Pericardium fibroblast (primary cell): ENCODE measurements at places on chromosomes 2 and 18. TPM values are rescaled to one million over a fixed set of nuclear protein-coding genes. Genes with fewer than 3 reads are reported as not detected.

Gene REG1B
- not detected in 2 replicates for total RNA-seq

Gene SERPINB10
- 5.4 TPM in 1 of 2 replicates, not detected in the other for total RNA-seq

Gene AQP12B
- not detected in 2 replicates for total RNA-seq

Gene ARHGAP15
- not detected in 2 replicates for total RNA-seq

Gene CDH7
- not detected in 2 replicates for total RNA-seq

Gene NPAS2
- 12.6 and 37.3 TPM in 2 replicates for total RNA-seq

Gene SCYGR4
- total RNA-seq = not detected in 2 replicates

Gene CSRNP3
- 1.2 and 2.7 TPM in 2 replicates for total RNA-seq

Gene OTOS
- total RNA-seq = not detected in 2 replicates

Gene KCTD1
- total RNA-seq = 4.2 and 27.0 TPM in 2 replicates

Gene CRYBA2
- total RNA-seq = not detected in 2 replicates

Gene KCNF1
- not detected in 2 replicates for total RNA-seq

Gene FNDC4
- total RNA-seq = 15.2 and 17.4 TPM in 2 replicates

Gene IDH1
- total RNA-seq = 160 and 175 TPM in 2 replicates

Gene POTEC
- not detected in 2 replicates for total RNA-seq

Gene CFAP65
- total RNA-seq = not detected in 2 replicates

Gene GPR35
- total RNA-seq = 0.60 and 0.82 TPM in 2 replicates

Gene SERPINB8
- total RNA-seq = 3.3 and 4.3 TPM in 2 replicates

Gene PPP1R1C
- 1.6 TPM in 1 of 2 replicates, not detected in the other for total RNA-seq

Gene GPR75
- total RNA-seq = 0.35 and 0.77 TPM in 2 replicates

Gene CD28
- total RNA-seq = 0.12 TPM in 1 of 2 replicates, not detected in the other

Gene INPP5D
- total RNA-seq = 0.12 and 0.17 TPM in 2 replicates

Gene FAM124B
- not detected in 2 replicates for total RNA-seq

Gene ZNF236
- 7.6 and 17.6 TPM in 2 replicates for total RNA-seq

Gene TLX2
- 0.35 TPM in 1 of 2 replicates, not detected in the other for total RNA-seq

Gene LYG1
- total RNA-seq = 1.3 TPM in 1 of 2 replicates, not detected in the other

Gene ZDBF2
- total RNA-seq = 3.5 and 5.1 TPM in 2 replicates

Gene ASTL
- not detected in 2 replicates for total RNA-seq
